ENCODE measurements at places on chromosomes 12 and 14. TPM values are rescaled to one million over a fixed set of nuclear protein-coding genes. Genes with fewer than 3 reads are reported as not detected.

AP5M1 gene
- polyA plus RNA-seq = 27.2 TPM

DNA sequence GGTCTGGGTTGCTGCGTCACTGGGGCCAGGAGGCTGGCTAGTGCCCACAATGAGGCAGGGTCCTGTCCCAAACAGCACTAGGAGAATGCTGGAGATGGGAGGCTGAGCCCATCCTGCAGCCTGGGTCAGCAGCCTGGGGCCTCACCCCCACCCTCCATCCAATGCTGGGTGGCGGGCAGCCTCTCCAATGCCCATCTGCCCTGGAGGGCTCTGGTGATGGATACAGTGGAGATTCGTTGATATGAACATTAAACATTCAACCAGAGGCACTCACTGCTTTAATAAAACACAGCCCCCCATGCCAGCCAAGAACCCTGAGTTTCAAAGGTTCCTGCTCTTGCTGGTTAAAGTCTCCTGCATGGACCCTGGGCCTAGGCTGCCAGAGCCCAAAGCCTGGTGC lies 19.5 kb upstream of the HHIPL1 start:
- peaks cover 2% of the 10 kb centered on the region for H3K27me3 ChIP-seq
- H3K36me3 ChIP-seq = no peaks in the 10 kb centered on the region
- no peak overlapping the region for H3K4me3 ChIP-seq
- H3K27ac ChIP-seq = no peak overlapping the region
- H3K4me1 ChIP-seq = no peaks in the 10 kb centered on the region

- DNase-seq = no peak
- H3K27me3 ChIP-seq = peaks cover 3% of the 10 kb centered on the region
- no peak overlapping the region for H3K4me3 ChIP-seq
- no peaks in the 10 kb centered on the region for H3K4me1 ChIP-seq
These were observed 636.5 kb upstream of the TBX3 start for GRCh38 chr12:115320451-115320850.

DNA sequence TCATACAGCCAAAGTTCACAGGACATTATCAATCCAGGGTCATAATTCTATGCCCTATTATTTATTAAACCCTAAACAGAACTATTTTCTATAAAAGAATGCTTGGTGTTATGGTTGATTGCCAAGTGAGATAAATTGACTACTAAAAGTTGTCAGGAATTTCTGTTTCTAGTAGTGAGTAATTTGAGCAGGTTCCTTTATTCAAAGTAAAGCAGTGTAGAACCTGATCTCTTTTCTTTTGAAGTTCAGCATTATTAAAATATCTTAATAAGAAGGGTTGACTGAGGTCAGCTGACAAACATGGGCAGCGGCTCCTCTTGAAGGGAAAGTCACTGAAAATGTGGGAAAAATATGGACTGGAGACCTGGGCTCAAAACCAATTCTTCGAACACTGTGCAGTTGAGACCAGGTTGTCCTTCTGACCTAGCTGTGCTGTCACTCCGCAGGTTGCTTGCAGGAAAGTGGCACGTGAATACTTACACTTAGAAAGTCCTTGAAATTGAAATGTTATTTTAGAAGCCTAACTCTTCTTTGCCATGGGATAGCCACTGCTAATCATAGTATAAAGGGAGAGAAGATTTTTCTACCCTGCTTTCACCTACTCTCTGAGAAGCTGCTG lies 141.0 kb downstream of the RASSF9 start:
- H3K27ac ChIP-seq = no peak overlapping the region
- H3K27me3 ChIP-seq = no peaks in the 10 kb centered on the region
- no peak overlapping the region for H3K4me3 ChIP-seq
- H3K36me3 ChIP-seq = no peaks in the 10 kb centered on the region

DNA sequence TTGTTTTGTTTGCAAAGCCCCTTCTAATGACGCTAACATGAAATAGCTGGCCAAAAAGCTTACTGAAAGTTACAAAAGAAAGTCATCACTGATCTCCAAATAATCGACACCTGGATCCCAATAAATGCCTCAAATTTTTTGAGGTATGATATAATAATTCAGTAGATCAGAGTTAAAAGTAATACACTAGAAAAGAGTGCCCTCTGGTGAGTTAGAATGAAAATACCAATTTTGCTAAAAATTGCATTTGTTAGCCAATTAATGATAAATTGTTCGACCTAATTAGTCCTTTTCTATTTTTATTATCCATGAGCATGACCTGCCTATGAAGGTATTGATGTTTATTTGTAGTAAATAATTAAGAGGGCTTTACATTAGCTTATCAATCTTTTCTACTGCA lies 78.6 kb downstream of the CEP128 start:
- peaks cover 12% of the 10 kb centered on the region for H3K36me3 ChIP-seq
- H3K4me3 ChIP-seq = no peak overlapping the region
- peaks cover 3% of the 10 kb centered on the region for H3K27me3 ChIP-seq
- no peak overlapping the region for H3K27ac ChIP-seq
- DNase-seq = no peak

GRCh38 chr12:132083941-132084620 lies 60.0 kb downstream of the DDX51 start:
- H3K36me3 ChIP-seq = no peaks in the 10 kb centered on the region
- H3K4me1 ChIP-seq = peaks cover 25% of the 10 kb centered on the region
- peak overlapping the region; percentile 88 for H3K4me3 ChIP-seq
- peak; percentile 87 for DNase-seq

C14orf132 gene
- polyA plus RNA-seq = not detected

Measured in immature natural killer cell (primary cell).